ENCODE measurements at places on chromosomes 7 and 10.

DNA sequence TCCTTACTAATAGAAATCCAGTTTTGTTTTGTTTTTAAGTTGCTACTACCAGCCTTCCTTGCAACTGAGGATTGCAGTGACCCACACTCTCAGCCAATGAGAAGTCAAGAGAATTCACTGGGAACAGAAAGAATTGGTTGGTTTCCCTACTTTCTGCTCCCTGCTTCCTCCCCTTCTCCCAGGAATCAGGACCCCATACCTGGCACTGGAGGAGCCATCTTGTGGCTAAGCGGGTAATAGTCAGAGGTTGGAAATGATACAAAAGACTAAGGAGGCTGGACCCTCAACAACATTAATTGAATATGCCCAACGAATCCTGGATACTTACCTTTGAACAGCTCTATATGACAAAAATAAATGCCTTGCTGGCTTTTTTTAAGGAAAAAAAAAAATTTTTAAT is 6.3 kb downstream of the TMEM176A start:
- no peak for DNase-seq

GRCh38 chr10:67790534-67791408 is 47.2 kb downstream of the DNAJC12 start:
- DNase-seq, result no peak

- DNase-seq, result no peak
Observed at GRCh38 chr7:24898691-24899090, 81.3 kb downstream of the OSBPL3 start.

DNA sequence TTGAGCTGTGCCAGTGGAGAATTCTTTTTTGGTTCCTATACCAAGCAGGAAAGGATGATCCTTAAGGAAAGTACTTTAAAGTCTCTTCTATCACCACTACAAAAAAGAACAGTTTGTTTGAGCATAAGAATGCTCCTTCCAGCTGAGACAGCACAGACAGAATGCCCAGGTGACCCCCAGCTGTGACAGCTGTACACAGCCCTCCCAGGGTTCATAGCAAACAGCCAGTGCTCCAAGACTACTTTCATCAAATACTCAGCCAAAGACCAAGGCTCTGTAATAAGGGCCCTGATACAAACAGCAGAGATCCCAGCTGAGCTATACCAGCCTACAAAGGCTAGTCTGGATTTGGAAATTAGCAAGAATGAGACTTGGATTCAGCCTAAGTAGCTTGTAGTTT is 65.7 kb downstream of the NXPH1 start:
- DNase-seq, result no peak

GRCh38 chr10:133309720-133310398 is 1.1 kb downstream of the ZNF511 start:
- DNase-seq, result no peak

GRCh38 chr7:155860840-155861479 is 48.7 kb upstream of the SHH start:
- DNase-seq, result no peak

DNA sequence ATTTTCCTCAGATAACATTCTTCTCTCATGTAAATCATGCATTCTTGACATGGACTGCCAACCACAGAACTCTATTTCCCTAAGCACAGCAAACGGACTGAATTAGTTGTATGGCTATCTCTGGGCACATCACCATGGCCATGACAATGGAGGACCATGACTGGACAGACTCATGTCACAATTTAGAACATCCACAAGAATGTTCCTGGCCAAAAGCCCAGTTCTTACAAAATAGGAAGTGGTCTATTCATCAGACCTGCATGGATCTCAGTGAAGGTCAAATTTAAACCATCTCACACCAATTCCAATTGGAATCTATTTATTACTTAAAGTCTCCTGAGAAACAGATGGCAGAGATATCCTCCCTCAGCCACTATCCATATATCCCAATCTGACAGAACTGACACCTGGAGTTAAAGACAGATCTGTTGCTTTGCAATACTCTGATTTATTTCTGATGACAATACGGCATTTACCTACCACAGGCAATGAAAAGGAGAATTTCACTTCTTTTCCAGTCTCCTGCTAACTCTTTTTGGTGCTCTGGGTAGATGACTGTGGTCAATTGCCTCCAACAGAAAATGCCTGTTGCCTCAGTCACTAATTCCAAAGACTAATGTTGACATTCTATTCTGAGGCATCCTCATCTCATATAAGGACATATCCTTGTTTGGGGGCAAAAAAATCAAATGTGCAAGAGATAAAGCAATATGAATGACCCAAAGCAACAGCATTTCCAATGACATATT is 254.8 kb downstream of the HTR7 start:
- DNase-seq, result no peak

DNA sequence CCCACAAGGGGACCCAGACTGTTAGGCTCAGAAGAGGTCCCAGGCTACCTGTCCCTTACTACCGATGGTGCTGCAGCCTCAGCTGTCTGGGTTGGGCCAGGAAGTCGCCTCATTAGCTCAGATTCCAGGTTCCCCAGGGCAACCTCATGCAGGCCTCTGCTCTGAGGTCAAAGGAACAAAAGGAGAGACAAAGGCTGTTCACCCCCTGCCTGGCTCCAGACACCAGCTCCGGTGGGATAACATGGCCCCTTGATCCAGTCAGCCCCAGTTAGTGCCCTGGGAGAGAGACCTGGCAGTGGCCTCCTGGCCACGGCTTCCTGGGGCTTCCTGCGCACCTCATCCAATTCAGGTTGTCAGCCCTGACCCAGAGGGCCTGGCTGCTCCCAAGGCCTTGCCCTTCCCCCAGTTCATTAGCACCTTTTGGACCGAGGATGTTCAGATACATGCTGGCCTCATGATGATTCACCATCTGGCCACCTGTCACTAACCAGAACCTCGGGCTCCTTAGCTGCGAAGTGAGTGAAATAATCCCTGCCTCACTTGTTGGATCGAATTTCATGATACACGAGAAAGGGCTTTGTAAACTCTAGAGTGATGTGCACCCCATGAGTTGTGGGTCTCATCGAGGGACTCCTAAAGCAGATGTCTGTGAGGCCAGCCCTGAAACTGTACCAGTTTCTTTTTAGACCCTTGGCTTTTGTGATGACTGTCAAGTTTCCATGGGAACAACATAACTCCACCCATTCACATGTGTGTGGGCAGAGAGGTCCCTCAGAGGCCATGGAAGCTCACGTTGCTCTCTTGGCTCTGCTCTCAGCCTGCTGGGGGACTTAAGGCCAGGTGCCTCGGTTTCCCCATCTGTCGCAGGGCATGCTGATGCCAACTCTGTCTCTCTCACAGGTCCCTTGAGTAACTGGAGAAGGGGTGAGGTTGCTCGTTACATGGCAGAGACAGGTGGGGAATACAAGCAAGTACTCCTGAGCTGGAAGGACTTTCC is 79.5 kb upstream of the PCBD1 start:
- no peak for DNase-seq

GRCh38 chr7:98784216-98784785 is 85.5 kb downstream of the TMEM130 start:
- no peak for DNase-seq

DNA sequence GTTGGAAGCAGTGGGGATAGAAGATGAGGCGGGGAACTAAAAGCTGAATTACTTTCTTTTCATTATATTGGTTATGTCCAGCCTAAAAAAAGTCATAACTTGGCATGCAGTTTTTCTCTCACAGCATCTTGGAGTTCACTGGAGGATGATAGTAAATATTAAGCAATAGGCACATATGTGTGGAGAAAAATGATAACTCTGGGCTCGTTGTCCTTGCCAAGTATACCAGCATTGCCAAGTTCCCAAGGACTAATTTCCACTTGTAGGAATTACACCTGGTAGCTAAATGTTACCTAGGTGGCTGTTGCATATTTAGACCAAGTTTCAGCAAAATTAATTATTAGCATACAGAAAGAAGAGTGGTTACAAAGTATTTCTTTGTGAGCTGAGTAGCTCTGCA is 1007.6 kb downstream of the ANKRD7 start:
- DNase-seq, result no peak

DNA sequence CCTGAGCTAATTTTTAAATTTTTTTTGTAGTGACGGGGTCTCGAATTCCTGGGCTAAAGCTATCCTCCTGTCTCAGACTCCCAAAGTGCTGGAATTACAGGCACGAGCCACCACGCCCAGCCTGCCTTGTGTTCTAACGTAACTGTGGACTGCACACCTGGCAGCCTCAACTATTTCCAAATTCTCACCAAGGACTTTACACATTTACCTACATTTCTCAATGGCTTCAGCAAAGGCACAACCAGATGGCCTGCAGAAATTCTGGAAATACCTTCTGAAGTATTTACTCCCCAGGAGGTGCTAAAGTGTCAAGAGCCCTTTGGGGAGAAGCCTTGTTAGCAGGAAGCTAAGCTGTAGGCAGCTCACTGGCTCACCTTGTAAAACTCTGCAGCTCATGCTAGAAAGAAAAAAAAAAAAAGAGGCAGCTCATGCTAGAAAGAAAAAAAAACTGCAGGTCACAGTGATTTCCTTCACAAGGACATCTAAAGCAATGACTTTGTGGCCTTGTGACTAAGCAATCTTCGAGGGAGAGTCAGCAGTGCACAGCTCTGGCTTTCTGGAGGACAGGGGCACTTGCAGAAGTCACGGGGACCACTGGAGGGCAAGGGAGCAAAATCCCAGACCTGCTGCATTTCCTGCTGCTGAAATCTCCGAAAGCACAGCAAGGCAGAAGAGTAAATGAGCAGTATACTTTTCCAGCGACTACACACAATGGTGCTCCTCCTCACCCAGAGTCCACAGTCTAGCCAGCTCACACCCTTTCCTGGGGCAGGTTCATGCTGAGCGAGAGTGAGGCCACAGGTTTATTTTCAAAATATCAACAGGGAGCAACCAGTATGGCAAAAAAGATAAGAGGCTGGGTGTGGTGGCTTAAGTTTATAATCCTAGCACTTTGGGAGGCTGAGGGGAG is 40.4 kb downstream of the BAIAP2L1 start:
- DNase-seq, result no peak

DNA sequence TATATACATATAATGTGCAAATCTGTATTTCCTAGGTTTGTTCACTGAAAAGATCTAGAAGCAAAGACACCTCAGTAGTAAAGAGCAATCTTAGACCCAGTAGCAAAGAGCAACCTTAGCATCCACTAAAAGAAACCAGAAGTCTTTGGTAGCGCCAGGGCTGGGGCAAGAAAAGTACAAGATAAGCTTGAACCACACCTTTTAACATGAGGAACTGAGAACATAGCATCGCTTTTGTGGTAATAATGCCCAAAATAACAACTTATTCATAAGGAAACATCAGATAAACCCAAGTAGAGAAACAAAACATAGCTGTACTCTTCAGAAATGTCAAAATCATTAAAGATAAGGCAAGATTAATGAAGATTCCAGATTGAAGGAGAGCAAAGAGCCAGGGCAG is 173.4 kb downstream of the IMMP2L start:
- no peak for DNase-seq

- no peak for DNase-seq
Observed at GRCh38 chr10:76451911-76452310, 1020.5 kb downstream of the LRMDA start.

DNA sequence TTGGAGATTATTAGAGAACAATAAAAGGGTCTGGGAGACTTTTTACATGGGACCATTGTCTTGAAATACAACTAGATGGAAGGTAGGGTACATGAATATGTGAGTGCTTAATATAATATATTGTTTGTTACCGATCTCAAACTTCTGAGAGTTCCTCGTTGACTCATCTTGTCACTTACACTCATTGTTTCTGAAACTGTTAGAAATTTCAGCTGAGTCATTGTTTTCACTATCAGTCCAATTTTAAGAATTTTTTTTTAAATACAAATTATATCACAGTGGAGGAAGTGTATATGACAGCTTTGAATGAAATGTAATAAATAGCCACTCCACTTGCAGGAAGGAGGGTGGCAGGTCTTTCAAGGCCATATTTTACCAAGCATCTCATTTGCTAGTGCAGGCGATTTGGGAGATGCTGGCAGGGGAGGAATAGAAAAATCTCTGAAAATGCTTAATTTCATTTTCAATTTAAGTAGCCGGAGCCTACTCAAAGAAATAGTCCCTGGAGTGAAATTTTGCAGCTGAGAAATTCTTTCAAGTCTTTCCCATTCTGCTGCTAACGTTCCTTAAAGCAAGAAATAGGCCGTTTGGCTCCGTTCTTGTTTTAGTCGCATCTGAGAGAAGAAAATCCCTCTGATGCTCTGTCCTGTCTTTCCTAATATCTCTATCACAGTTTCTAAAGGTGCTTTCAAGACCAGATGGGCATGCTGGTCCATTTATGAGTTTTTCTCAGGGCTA is 1404.2 kb upstream of the CELF2 start:
- no peak for DNase-seq

GRCh38 chr10:74888962-74889661 is 62.7 kb downstream of the KAT6B start:
- DNase-seq, result no peak

DNA sequence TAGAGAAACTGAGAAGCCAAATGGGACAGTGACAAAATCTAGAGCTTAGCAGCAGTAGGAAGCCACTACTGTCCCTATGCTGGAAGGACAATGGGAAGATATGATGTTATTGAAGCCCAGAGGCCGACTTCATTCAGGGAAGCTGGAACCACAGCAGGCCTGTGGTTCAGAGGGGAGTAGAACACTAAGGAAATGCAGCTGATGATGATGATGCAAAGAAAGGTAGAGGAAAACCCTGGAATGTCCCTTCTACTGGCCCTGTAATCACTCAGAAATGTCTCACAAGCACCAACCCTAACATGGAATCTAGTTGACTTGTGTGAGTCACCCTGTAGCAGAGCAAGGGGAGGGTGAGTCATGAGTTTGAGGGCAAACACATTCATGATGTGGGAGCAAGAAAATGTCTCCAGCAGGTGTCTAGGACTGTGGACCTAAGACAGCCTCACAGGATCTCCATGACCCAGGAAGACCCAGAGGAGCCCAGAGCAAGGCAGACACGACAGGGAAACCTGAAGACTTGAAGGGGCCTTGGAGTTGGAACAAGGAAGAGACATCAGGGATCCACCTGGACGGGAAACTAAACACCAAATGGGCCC is 37.0 kb upstream of the LRRC17 start:
- DNase-seq, result no peak

DNA sequence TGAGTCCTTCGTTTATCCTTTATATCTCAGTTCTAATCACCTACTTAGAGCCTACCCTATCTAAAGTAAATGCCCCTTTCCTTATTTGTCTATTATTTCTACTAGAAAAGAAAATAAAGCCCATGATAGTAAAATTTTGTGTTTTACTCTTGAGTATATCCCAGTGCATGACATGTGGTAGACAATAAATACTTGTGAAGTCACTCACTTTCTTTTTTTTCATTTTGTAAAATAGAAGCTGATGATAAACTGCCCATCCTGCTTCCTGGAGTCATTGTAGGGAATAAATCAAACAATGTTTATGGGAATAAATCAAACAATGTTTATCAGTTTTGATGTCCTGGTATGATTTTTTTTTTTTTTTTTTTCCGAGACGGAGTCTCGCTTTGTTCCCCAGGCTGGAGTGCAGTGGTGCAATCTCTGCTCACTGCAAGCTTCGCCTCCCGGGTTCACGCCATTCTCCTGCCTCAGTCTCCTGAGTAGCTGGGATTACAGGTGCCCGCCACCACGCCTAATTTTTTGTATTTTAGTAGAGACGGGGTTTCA is 36.1 kb downstream of the BTRC start:
- no peak for DNase-seq

GRCh38 chr10:14425034-14425433 is 94.3 kb upstream of the FRMD4A start:
- no peak for DNase-seq
